ENCODE measurements at places on chromosomes 5 and 9.

- DNase-seq = no peak
Observed at GRCh38 chr5:87125766-87126165, 141.9 kb upstream of the RASA1 start.

- no peak for DNase-seq
Observed at GRCh38 chr9:95457769-95458168, 59.0 kb downstream of the PTCH1 start.

DNA sequence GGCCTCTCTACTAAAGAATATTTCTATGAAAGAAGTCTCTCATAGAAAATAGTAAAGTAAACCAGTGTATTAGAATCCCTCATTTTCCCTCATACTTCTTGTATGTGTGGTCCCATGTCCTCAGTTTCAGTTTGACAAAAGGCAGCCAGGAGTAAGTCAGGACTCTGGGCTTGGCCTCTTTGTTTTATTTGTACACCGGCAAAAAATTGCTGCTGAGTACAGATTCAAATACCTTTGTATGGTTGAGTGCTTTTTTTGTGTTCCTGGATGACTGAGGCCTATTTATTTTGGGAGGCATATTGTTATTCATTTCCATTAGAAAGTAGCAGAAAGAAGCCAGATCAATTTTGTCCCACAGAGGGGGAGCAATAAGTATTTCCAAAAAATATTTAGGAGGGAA lies 47.3 kb upstream of the CEP78 start:
- no peak for DNase-seq

- DNase-seq = no peak
Observed at GRCh38 chr5:10902145-10902544, 141.1 kb upstream of the DAP start.

- no peak for DNase-seq
Observed at GRCh38 chr9:100229136-100229535, 123.6 kb downstream of the TEX10 start.

- peak; percentile 26 for DNase-seq
Observed at GRCh38 chr5:375336-375920, 53.9 kb downstream of the AHRR start.

GRCh38 chr5:10702040-10702629 lies 58.9 kb downstream of the DAP start:
- no peak for DNase-seq

GRCh38 chr9:125240649-125240999 lies 519 bp downstream of the HSPA5 start:
- DNase-seq = no peak

- DNase-seq = peak; percentile 21
Observed at GRCh38 chr5:73544429-73545402, 20.7 kb downstream of the ANKRA2 start.

DNA sequence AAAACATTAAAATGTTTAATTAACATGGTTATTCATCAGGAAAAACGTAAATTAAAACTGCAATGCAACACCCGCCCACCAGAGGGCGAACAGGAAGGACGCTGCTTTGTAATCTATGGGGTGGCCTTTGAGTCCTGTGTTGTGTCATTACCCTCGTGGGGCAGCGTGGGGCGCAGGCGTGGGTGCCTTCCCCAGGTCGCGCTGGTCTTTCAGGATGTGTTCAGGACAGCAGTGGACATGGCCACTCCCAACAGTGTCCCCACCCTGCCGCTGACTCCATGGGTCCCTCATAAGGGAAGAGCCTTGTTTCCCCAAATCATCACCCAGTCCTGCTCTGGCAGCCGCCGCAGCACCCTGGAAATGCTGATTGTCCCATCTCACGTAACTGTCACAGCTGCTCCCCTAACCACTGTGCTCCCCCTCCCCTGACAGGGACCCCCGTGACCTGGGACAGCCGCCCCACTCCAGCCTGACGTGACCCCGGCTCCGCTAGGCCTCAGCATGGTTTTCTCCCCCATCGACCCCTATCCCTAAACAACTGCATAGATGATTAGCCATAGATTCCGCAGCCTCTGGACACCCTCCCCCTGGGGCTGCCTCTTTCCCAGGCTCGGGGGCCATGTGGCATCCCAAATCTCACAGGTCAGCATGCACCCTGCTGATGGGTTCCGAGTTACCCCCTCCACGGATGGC lies 36.4 kb downstream of the GLT6D1 start:
- peak; percentile 68 for DNase-seq

DNA sequence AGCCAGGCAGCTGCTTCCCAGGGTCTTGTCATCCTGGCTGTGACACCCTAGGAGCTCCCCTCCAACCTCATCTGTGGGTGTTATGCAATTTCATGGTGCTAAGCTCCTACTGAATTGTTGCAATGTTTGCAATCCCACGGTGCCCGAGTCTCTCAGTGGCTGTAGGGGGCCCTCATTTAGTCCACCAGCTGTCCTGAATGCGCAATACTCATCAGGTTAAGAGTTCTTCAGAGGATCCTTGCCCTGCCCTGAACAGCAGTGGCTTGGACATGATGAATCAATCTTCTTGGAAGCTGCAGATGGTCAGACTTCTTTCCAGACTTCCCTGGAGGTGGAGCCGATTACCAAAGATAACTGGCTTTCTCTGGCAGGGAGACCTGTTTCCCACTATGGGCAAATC lies 584.1 kb downstream of the CCDC171 start:
- no peak for DNase-seq

- no peak for DNase-seq
Observed at GRCh38 chr9:129166623-129167557, 11.2 kb downstream of the IER5L start.

DNA sequence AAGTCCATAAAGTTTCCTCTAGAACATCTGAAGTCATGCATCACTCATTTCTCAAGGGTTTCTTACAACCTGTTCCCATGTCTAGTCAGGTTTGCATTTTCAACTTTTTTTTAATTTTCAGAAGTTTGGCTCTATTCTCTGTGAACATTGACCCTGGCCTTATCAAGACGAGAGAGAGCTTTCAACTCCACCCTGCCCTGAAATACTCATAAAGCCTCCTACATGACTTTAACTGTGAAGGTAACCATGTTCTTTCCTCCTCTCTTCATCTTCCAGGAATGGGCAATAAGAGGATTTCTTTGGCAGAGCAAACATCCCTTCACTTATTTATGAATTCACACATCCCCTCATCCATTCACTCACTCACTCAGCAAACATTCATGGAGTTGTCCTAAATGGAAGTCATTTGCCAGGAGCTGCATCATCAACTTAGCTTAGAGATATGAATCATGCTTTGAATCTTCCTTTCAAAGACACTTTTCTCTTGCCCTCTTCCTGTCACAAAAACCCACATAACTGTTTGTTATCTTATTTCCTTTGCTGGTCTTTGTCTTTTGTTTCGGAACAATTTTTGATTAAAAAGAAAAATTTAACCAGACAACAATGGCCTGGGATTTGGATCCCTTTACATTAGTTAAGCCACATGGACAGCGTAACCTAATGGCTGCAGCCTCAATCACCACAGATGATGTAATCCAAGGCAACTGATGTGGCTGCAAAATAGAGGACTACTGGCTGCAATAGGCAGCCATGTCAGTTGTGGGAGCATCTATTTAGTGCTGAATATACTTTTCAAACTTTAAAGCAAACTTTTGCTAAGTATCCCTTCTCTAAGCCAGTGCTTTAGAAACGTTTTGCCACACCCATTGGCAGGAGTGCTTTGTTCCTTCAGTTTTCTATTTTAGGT lies 43.0 kb upstream of the GNAQ start:
- no peak for DNase-seq

DNA sequence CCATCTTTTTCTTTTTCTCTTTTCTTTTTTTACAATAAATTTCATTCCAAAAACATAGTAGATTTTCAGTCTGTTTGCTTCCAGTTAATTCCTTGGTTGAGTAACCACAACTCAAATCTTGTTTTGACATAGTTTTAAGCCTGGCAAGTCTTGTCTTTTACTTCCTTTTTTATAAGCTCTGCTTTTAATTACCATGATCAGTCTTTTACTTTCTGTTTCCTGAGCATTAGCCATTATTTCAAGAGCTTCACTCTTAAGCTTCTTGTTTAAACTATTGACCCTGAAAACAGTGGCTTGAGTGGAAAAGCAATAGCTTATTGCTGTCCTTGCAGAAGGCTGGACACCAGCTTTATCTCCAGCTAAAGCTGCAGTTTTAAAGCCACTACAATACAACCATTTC lies 1363.3 kb downstream of the MAT2B start:
- DNase-seq = no peak

GRCh38 chr5:115463983-115464382 lies 80.6 kb downstream of the FEM1C start:
- no peak for DNase-seq

GRCh38 chr9:132744881-132745755 lies 74.9 kb downstream of the GTF3C4 start:
- DNase-seq = peak; percentile 7

DNA sequence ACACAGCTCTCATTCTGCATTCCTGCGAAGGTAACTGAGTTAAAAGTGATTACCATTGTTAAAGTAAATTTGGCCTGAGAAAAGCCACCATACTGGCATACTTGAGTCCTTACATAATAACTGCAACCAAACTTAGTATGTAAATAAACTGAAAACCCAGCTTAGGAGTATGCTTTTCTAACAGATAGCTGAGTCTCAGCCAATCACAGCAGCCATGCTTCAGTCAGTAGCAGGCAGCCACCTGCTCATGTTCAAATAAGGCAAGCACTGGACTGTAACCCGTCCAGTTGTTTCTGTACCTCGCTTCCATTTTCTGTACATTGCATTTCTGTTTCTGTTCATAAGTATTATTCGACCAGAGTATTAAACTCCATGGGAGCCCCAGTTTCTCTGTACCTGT lies 58.6 kb downstream of the GCNT4 start:
- no peak for DNase-seq

GRCh38 chr5:116487045-116487444 lies 87.6 kb downstream of the SEMA6A start:
- no peak for DNase-seq
